ENCODE measurements at places on chromosomes 16 and 17.

- DNase-seq, result no peak
Observed at GRCh38 chr17:50487213-50488096, 8.8 kb downstream of the RSAD1 start.

DNA sequence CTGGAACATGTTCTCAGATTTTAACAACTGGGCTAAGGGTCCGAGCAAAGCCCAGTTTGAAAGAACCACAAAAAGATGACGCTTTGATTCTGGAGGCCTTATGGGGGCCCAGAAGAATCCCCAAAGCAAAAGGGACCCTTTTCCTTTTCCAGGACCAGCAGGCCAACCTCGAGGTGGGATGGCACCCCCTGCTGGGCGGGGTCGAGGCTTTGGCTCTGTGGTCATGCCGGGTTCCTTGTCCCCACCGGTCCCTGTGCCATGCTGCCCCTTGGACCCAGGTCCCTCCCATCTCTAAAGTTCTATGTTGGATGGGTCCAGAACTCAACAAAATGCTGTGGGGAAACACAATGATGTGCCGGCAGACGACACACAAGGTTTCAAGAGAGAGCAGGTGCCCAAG is 30.9 kb downstream of the TMEM204 start:
- no peak for DNase-seq

DNA sequence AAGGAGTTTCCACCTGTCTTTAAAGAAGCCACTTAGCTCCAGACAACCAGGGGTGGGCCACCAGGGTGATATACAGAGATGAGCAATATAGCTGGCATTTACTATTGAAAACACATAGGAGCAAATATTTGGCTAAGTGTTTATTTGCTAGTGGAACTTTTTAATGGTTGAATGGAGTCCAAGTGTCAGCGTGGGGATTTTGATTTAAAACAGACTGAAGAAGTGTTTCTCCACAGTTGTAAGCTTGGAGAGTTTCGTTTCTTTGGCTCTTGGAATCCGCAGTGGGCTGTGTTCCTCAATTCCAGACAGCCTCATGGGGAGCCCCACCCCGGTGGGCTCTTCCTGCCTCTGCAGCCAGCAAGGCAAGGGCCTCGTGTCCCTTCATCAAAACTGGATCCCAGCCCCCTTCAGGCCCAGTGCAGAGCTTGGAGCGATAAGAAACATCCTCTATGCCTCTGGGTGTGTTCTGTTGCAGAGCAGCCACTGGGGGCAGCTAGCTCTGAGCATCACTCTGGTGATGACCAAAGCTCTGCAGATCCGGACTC is 36.1 kb downstream of the NOG start:
- no peak for DNase-seq

- DNase-seq, result no peak
Observed at GRCh38 chr17:77706938-77707337, 251.6 kb upstream of the TNRC6C start.

DNA sequence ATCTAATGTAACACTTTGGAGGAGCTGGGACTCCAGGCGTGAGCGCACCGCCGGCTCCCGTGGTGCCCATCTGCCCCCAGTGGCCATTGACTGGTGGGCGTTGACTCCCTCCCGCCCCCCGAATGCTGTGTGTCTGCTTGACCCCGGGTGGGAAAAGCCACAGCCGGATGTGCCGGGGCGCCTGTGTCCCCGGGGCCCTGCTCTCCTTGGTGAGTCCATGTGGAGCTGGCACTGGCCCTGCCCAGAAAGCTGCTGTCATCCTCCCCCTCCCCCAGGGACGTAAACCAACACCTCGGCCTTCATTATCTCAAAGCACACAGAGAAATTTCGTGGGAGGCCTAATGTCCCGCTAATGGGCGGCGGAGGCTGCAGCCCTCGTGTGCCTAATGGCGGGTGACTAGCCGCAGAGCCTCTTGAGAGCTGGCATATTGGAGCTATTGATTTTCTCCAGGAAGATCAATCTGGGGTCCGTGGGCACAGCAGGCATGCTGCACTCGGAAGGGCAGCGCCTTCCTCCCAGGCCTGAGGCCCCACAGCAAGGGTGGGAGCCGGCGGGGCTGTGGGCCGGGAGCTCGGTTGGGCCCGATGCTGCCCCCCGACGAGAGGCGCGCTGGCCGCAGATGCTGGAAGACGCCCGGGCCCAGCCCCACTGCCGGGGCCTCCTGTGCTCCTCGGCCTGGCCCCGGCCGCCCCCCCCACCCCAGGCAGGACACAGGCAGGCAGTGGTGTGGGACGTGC is 4.0 kb upstream of the PERCC1 start:
- no peak for DNase-seq

DNA sequence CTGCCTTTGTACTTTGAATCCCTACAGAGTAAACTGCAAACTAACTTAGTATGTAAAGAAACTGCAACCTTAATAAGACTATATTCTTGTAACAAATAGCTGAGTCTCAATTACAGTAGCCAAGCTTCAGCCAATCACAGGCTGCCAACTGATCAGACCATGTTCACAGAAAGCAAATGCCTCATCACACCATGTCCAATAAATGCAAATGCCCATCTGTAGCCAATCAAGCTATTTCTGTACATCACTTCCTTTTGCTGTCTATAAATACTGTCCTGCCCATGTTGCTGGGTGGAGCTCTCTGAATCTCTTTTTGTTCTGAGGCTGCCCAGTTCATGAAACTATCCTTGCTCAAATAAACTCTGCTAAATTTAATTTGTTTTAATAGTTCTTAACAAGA is 531.7 kb upstream of the TOM1L1 start:
- no peak for DNase-seq

DNA sequence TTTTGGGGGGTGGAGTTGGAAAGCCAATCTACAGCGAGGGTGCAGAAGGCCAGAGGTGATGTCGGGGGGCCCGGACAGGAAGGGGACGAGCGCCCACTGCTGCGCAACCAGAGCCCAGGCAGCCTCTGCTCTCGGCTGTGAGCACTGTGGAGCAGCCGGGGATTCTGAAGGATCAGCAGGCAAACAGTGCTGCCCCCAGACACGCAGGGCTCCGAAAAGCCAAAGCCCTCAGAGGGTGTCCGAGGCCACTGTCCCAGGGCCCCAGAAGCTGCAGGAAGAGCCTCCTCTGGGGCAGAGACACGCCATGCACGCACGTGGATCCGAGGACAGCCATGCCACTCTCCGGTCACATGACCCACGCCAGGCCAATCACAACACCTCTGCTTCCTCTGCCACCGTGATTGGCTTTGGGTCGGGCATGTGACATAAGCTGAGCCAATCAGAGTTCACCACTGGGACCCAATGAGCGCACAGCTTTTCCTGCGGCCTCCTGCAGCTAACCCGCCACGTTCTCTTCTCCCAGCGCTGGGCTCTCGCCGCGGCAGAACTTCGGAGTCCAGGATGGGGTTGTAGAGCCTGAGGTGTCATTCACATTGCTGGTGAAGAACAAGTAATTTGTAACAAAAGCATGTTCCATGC is 40.7 kb downstream of the ACTG1 start:
- peak; percentile 88 for DNase-seq
